ENCODE measurements at places on chromosomes 7 and 10. TPM values are rescaled to one million over a fixed set of nuclear protein-coding genes. Genes with fewer than 3 reads are reported as not detected.

The RSU1 gene
- total RNA-seq, result 35.7 TPM

The NUDCD3 gene
- 46.7 TPM for total RNA-seq

The NPFFR1 gene
- total RNA-seq, result not detected

The PTPN20 gene
- 0.08 TPM for total RNA-seq

The C7orf33 gene
- total RNA-seq, result not detected

The OPN4 gene
- total RNA-seq, result not detected

The AGBL3 gene
- total RNA-seq, result 0.52 TPM

The FAM25G gene
- not detected for total RNA-seq

The ABCC2 gene
- total RNA-seq, result 3.4 TPM

The GPR15LG gene
- total RNA-seq, result not detected
